T follicular helper cell (primary cell): ENCODE measurements at places on chromosomes 11 and 22.

DNA sequence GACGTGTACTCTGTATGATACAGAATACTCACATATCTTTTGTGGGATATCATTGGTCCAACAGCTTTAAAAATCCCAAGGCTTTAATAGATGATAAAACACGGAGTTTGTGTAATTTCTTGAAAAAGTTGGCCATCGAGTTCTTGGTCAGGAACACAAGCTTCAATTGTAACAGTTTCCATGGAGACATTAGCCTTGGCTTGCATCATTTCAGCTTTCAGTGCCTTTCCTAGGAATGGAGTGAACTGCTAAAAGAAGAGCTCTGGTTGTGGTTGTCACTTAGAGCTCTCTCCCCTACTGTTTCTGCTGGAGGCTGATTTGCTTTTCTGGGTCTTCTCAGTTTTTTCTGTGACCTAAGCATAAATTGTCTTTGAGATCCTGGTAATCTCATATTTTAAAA is 14.2 kb downstream of the BMAL1 start:
- no peak for DNase-seq

DNA sequence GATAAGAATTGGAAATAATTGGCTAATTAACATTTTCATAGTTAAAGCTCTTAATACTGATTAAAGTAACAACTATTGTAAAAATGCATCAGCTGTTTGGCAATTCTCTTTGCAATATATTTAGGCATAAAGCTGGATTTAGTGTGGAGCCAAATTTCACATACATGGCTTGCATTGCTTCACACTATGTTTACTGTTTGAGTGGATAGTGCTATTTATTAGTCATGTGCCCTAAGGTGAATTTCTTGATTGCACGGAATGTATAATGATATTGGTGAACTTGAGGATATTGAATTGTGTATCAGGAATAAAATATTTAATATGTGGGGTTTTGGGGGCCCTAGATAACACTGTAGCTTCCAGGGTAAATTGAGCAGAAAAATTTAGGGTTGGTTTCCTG is 100.9 kb downstream of the AASDHPPT start:
- DNase-seq = no peak

GRCh38 chr22:37848587-37849088 is 581 bp upstream of the EIF3L start:
- DNase-seq = no peak

GRCh38 chr11:28393348-28393747 is 285.2 kb downstream of the METTL15 start:
- DNase-seq = no peak

GRCh38 chr22:48105259-48105658 is 1342.8 kb downstream of the TBC1D22A start:
- DNase-seq = no peak

DNA sequence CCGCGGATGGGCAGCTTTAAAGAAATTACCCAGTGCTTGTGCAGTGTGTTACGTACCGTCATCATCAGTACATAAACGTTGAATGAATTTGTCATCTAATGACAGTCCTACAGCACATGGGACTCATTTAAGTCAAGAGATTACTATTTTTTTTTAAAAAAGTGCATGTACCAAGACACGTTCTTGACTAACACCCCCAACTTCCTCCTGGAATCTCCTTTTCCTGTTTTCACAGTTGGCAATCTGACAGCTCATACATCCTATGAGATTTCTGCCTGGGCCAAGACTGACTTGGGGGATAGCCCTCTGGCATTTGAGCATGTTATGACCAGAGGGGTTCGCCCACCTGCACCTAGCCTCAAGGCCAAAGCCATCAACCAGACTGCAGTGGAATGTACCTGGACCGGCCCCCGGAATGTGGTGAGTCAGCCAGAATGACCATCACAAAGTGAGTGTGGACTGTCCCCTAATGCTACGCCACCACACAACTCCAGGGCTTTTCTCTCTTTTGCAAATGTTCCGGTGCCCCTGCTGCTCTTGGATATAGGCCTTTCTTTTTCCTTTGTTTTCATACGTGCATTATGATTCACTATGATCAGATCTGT is 162.0 kb upstream of the SORL1-AS1 start:
- no peak for DNase-seq

- no peak for DNase-seq
Measured at GRCh38 chr11:72338741-72339140, 94.8 kb upstream of the PHOX2A start.

GRCh38 chr22:21823740-21824444 is 43.6 kb downstream of the MAPK1 start:
- no peak for DNase-seq

- DNase-seq = no peak
Measured at GRCh38 chr11:78400116-78400515, 17.5 kb downstream of the GAB2 start.

GRCh38 chr11:113698515-113698914 is 7.6 kb downstream of the TMPRSS5 start:
- no peak for DNase-seq

DNA sequence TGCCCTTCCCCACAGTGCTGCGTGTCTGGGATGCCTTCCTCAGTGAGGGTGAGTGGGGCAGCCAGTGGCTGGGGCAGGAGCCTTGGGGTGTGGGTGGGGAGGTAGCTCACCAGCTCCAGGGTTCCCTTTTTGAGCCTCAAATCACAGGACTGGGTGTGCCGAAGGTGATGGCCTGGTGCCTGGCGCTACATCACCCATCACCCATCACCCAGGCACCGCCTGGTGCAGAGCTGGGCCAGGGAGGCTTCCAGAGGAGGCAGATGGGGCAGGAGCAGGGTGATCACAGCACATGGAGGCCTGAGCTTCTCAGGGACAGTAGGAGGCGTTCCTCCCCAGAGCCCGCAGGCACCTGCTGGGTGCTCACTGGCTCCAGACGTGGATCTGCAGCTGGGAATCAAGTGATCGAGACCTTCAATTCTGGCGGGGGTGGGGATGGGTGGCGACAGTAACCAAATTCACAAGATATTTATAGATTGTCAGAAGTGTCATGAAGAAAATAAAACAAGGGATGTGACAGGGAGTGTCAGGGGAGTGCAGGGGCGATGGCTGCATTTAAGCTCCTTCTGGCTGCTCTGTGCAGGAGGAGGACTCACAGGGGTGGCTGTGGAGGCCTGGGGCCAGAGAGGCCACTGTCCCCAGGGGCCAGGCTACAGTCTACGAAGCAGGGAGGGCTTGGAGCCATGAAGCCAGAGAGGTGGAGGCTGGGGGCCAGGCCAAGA is 3.2 kb downstream of the TBC1D10C start:
- DNase-seq = no peak

GRCh38 chr11:11344045-11344444 is 9.0 kb downstream of the CSNK2A3 start:
- no peak for DNase-seq

DNA sequence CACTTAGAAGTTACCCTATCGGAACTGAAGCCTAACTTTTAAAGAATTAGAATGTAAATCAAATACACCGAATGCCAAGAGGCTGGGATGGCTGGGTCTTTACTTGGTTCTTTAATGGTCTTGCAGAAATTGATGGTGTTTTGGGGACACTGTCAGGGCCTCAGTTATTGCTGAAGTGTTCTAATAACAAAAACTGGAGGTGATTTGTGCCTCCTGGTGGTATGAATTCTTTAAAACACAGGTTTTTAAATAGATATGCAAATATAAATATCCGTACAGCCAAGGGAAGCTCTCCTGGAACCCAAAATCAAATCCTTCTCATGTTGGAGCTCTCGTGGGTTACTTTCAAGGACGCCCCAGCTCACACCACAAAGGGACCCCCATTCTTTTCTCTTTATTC is 19.3 kb upstream of the TMPRSS5 start:
- no peak for DNase-seq

DNA sequence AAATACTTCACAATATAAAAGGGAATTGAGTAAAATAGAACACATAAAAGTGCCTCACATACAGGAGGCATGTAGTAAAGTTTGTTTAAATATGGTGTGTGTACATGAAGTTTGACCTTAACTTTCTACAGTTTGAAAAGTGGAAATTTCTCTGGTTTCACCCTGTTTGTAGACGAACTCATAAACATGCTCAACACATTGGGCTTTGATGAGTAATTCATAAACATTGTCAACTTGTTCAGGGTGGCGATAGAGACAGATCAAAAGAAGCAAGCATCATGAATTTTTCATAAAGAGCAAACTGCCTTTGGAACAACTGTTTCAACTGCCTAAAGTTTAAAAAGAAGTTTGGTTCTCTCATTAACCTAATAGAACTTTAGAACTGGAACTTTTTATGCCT is 9.1 kb downstream of the SLN start:
- DNase-seq = no peak

GRCh38 chr11:107605061-107606006 is 14.4 kb downstream of the ELMOD1 start:
- no peak for DNase-seq

DNA sequence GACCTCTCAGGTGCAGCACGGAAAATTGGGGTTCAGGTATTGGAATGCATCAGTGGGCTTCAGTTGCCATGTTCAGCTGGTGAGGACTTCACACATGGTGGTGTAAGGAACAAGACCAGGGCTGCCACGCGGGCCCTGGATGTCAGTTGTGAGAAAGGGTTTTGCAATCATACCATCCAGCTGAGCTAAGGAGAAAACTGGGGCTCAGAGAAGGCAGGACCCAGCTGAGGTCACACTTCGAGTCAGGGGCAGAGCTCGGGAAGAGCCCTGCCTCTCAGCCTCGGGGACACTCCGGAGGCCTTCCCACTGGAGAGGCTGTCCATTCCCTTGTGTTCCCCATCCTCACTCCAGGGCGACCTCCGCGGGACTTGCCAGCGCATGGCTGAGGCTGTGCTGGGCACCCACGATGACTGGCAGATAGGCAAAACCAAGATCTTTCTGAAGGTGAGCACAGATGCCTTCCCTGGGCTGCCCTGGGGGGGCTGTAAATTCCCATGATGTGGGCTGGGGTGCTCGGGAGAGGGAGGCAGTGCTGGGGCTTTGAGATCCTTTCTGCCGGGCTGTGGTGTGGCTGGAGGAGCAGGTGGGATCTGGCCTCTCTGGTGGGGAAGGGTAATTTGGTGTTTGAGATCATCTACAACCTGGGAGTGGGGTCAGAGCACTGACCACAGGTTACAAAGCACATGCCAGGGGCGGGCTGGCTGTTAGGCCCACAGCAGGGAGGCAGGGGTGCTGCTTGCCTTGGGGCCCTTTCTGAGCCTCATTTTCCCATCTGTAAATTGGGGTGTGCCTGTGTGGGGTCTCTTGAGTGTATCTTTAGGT is 47.2 kb downstream of the MYO7A start:
- no peak for DNase-seq

GRCh38 chr11:123702139-123702538 is 39.3 kb downstream of the ZNF202 start:
- no peak for DNase-seq

DNA sequence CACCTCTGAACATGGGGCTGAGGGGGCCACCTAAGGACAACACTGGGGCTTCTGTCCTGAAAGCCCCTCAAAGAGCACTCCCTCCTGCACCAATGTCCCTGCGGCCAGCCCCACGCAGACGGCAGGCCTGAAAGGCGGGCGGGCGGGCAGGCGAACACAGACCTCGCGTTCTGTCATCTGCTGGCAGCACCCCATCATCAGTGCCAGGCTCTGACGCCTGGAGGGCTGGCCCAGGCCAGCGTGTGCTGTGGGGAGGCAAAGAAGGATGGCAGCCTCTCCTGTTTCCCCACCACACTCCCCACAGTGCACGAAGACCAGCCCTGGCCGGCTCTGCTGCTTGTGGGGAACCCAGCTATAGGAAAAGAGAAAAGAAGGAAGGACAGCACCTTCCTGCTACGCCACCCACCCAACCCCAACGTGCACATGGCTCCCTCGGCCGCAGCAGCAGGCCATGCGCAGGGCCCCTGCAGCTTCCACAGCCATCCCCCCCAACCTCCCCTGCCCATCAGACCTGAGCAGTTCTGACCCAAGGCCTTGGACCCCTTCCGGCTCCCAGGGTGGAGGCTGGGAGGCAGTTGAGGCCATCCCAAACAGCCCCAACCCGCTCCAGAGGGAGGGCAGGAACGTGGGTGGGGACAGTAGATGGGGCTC is 3.5 kb downstream of the SBF1 start:
- no peak for DNase-seq

DNA sequence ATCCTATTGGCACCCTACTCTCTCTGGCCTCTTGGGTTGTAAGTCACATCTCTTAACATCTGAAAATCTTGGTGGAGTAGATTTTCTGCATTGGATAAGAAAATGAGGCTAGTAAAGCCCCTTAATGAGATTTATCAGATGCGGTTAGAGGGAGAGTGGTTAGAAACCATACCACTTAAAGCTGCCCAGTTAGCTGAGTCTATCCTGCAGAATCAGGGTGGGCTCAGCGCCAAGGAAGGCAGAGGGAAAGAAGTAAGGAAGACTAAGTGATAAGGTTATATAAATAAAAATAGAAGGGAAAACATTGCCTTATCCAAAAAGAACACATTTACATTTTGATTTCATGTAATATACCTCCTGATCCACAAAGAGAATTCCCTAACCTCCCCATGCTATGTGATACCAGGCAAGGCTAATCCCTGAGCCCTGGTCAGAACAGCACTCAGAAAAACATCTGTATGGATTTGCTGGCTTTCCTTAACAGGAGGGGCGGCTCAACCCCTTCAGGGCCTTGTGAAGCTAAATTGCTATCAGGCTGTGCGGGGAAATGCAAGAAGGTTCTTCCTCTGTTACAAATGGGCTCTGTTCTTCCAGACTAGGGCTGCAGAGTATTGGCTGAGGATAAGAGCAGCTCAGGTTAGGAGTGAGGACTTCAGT is 101.7 kb downstream of the SNX19 start:
- DNase-seq = no peak
